IPS DF 6.9 (cell line): ENCODE measurements at places on chromosomes 11 and 22.

DNA sequence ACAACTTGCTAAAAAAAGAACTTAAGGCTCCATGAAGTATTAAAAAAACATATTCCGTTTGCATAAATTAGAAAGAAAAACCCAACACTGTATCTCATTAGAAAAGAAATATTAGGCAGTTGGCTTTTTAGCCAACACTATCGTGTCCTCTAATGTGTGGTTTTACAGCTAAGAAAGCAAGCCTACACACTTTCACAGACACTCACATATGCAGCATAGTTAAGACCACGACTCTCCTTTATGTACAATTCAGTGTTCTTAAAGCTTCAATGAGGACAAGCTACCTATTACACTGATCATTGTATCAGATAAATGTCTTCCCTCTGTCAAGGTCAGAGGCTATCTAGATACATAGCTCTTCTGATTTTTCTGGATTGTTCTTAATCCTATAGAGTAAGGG, 80.1 kb downstream of the PICALM start:
- no peak for DNase-seq

DNA sequence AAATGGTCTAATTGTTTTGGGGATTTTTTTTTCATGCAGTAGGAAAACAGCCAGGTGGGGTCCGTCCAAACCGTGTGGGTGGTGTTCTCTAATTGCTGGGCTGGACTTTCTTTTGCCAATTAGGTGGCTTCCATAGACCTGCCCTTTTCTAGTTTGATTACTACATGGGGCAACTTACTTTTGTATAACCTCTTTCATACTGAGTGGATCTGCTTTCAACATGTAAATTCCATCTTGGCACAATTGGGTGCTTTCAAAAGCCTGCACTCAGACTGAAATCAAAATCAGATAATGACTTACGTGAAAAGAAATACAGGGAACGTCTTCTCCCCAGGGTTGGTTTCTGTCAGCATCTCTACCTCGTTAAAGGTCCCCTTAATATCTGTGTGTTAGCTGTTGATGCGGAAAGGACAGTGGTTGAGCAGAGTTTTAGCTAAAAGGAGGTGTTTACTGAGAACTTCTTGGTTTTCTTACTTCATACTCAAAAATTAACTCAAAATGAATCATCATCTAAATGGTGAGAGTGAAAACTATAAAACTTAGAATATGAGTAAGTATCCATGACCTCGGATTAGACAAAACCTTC, 72.1 kb downstream of the BARX2 start:
- no peak for DNase-seq

- no peak for DNase-seq
These were observed 15.8 kb downstream of the MYH9 start for GRCh38 chr22:36371920-36372319.

DNA sequence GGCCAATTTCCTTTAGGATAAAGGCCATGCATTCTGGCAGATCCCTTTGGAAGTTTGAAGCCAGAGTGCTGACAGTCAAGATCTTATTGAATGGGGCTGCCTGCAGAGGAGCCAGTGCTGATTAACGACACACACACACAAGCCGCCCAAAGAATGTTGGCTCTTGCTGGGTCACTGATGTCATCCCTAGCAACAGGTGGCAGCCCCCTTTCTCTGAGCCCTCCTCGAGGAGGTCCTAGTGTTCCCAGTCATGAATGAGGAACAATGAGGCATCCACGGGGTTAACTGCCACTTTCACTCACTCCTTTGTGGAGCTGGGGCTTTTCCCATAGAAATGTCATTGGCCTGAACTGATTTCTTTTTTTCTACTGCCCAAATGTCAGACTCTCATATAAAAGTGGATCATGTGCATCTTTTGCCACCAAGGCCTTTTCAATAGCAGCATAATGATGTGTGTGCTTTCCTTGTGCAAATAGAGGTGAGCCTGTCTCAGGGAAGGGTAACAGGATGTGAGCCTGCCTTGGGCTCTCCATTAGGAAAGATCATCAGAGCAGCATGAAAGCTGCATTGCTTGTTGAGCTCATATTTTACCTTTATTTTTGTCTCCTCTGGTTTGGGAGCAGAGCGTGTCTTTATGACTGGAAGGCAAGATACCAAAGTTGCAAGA, 301.8 kb upstream of the MTNR1B start:
- no peak for DNase-seq

GRCh38 chr11:36699271-36699670, 101.2 kb upstream of the RAG2 start:
- DNase-seq, result no peak

DNA sequence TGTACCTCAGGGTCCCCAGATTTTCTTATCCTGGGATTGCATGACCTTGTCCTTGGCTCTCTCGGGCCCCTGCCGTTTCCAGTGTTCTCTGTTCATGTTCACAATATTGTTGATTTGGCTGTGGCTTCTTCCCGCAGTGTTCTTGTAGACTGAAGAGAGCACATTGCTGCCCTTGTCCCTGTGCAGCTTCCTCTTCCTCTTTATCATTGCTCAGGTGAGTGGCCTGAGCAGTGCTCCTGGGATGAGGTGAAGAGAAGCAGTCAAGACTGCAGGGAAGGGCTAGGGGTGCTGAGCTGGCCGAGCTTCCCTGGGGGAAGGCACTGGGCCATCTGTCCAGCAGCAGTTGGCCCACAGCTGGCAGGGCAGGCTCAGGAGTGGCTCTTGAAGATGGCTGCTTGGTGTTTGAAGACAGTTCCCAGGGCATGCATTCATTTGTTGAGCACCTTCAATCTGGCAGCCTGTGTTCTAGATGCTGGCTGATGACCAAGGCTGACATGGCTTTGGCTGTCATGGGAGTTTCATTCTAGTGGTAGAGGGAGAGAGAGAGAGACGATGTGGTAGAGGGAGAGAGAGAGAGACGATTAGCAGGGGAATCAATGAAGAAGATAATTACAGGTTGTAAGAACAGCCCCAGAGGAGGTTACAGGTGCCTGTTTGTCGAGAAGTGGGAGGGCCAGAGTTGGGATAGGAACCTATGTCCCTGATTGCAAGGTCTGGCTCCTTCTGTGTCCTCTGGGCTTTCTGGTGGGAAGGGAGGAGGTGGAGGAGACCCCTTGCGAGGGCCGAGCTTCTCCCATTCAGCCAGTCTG, 17.4 kb downstream of the BMAL1 start:
- no peak for DNase-seq

DNA sequence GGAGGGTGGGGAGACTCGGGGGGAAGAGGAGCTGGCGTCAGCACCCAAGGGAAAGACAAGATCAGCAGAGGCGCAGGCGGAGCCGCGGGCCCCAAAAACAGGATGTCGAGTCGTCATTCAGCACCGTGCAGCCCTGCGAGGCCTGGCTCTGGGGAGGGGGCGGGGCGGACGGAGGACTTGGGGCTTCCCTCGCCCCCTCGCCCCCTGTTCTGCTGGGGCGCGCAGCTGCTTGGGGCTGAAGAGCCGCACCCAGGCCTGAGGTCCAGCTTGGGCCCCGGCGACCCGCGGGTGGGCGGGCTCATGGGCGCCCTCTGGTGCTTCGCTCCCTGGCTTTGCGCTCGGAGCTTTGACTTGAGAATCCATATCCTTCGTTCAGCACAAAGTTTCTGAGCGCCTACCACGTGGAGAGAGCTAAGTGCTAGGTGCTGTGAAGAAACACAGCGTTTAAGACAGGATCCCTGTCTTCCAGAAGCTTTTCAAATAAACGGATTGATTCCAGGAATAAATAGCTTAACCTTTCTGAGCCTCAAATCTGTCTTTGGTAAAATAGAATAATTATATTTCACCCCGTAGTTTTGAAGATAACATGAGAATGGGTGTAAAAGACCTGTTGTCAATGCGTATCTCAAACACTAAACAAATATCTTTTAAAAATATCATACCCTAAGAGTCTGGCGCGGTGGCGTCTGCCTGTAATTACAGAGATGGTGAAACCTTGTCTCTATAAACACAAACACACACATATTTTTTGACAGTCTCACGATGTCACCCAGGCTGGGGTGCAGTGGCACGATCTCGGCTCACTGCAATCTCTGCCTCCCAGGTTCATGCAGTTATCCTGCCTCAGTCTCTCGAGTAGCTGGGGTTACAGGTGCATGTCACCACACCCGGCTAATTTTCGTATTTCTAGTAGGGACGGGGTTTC, 929 bp upstream of the RHOG start:
- DNase-seq, result no peak

GRCh38 chr22:19713650-19714311, 522 bp upstream of the SEPTIN5 start:
- no peak for DNase-seq

DNA sequence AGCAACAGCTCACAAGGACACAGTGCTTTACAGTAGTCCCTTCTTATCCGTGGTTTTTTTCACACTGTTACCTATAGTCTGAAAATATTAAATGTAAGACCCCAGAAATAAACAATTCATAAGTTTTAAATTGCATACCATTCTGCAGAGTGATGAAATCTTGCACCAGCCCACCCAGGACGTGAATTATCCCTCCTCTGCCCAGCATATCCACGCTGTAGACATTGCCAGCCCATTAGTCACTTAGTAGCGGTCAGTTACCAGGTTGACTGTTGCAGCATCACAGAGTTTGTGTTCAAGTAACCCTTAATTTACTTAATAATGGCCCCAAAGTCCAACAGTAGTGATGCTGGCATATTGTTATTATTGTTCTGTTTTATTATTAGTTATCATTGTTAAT, 3.6 kb downstream of the CLTCL1 start:
- DNase-seq, result no peak

GRCh38 chr11:35905646-35906276, 38.1 kb upstream of the LDLRAD3 start:
- DNase-seq, result no peak

DNA sequence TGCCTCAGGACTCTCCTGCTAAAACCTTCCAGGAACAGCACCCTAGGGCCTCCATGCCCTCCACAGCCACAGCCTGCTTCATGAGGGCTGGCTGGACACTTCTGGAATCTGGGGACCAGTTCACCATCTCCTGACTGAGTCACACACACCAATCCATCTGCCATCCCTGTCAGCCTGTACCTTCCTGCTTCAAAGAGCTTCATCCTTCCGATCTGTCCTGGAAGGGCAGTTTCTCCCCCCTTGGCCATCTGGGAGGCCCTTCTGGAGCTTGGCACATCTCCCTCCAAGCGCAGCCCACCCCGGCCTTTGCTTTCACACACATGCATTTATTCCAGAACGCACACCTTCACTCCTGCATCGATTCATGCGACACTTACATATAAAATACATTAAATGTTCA, 13.0 kb downstream of the APBB1 start:
- DNase-seq, result no peak

- no peak for DNase-seq
These were observed 30.7 kb upstream of the KCNQ1OT1 start for GRCh38 chr11:2730272-2731129.

DNA sequence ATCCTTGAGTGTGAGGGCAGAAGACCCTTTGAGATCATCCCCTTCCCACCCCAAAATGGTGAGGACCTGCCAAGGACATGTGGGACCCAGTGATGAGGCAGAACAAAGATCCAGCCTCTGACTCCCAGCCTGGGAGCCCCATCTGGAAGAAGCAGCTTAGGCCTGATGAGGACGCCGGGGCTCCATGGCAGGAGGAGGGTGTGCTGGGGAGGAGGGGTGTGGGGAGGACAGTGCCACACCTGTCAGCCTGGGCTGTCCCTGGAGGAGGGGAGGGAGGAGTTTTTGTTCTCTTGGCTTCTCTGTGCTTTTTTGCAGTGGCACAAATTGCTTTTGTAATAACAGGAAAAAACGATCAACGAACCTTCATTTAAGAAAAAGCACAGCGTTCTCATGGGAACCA, 44.4 kb upstream of the DAGLA start:
- DNase-seq, result no peak

DNA sequence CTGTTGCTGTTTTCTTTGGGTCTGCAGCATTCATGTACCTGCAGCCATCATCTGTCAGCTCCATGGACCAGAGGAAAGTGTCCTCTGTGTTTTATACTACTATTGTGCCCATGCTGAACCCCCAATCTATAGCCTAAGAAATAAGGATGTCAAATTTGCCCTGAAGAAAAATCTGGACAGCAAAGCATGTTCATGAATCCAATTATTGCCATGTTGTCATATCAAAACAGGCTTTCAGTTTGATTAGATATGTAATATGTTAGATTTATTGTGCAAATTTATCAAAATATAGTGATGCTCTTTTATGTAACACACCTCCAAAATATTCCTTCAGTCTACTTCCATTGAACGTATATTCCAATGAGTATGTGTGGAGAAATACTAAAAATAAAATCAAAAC, 15.4 kb upstream of the OR8G1 start:
- no peak for DNase-seq

- no peak for DNase-seq
These were observed 8.6 kb downstream of the SNAP29 start for GRCh38 chr22:20867179-20868024.

- no peak for DNase-seq
These were observed 8.2 kb downstream of the CBX7 start for GRCh38 chr22:39144101-39144767.
